Endothelial cell of umbilical vein (primary cell): ENCODE measurements at places on chromosomes 3 and 15. TPM values are rescaled to one million over a fixed set of nuclear protein-coding genes. Genes with fewer than 3 reads are reported as not detected.

- DNase-seq = no peak
These were observed 2.7 kb upstream of the ADPGK start for GRCh38 chr15:72786242-72786641.

DNA sequence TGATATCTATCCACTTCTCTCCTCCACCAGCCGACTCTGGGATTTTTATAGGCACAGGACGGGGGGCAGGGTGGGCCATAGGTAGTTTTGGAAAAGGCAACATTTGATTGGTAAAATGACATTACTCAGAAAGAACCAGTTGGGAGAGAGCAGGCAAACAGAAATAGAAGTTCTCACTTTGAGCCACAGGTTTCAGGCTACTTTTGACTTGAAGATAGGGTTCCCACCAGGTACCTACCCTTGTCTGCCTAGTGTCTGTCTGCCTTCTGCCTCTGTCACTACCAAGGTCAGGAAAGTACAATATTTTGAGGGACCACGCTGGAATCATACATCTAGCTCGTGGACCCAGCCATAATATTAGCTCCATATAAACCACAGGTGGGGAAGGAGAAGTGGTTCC is 412.9 kb upstream of the GRM7 start:
- peak; percentile 1 for DNase-seq

- DNase-seq = no peak
These were observed 41.9 kb downstream of the KY start for GRCh38 chr3:134608771-134609435.

- DNase-seq = no peak
These were observed 90.2 kb upstream of the PRR20G start for GRCh38 chr3:127377801-127378655.

DNA sequence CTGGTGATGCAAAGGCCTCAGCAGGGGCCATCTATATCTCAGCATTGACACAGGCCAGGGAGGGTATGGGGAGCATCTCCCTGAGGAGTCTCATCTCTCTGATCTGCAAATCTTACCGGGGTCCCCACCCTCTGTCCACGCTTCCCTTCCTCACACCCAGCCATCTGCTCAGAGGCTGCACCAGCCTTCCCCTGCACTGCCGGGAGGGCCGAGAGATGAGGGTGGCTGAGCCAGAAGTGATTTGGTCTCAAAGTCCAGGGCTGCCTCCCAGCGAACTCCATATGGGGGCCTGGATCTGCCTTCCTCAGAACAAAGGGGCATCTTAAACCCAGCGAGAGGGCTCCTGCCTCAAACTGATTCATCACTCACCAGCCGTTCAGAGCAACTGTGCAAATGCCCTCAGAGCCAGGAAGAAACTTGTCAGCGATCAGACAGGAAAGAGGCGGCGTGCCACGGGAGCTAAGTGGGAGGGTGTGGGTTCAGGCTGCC is 4.6 kb downstream of the IGDCC3 start:
- no peak for DNase-seq

DNA sequence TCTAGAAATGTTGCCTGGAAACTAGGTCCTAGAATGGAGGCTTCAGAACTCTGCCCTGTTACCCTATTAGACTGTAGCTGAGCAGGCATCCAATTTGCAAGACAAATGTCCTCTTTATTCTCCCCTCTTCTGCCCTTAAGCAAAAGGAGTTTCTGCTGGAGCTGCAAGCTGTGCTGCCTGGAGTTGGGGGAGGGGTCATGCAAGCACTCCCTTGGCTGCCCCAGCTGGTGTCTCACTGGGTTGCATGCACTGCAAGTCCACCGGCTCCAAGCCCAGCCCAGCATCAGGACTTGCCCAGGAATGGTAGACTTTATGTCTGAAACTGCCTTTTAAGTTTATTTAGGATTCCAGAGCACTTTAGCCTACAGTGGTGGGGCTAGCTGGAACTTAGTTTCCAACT is 15.7 kb upstream of the RBP2 start:
- DNase-seq = no peak

DNA sequence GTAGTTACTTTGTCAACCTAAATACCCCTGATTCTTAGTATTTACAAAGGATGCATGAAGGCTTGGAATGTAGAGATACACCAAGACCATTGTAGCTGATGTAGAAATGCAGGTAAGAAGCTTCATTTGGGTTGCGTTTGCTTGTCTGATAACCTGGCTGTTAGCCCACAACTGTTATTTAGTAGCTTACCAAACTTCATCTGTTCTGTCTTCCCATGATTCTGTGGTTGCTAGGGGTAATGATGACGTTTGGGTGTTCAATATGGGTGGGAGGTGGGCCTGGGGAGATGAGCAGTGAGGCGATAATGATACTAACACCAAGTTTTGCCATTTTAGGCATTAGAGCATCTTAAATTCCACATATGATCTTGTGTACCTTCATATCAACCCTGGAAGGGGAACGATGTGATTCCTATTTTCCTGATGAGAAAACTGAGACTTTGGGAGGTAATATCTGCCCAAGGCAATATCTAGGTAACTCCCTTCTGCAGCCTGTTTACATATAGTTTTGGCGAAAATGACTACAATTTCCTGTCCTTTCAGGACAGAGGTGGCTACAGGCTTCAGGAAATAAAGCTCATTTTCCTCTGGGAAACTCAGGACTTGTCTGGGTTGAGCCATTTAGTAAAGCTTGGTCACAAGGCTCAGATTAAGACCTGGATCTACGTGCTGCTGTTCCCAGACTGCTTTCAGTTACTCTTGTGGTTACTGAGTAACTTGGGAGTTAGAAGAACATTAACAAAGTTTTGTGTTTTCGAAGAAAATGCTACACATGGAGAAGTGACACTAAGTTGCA is 26.8 kb downstream of the FNDC3B start:
- peak; percentile 85 for DNase-seq

DNA sequence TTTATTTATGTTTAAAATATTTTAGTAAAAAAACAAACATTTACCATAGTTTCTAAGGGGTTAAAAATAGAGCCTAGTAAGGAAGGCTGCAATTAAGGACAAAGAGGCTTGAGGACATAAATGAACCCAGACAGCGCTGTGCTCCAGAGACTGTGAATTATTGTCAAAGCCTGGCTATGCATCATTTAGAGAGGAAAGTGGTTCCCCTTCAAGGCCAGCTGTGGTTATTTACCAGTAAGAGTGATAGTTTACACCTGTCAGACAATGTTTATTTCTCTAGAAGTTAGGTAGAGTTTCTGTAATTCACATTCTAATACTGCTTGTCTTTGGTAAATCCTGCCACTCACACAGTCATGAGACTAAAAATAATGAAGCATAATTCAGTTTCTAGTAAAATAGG is 32.4 kb upstream of the PIK3R4 start:
- DNase-seq = no peak

GRCh38 chr15:60511351-60512031 is 32.5 kb upstream of the ICE2 start:
- DNase-seq = no peak

The TGM4 gene
- 0.11 and 0.16 TPM in 2 replicates for polyA plus RNA-seq

- no peak for DNase-seq
These were observed 1121.2 kb downstream of the SI start for GRCh38 chr3:163957072-163957471.

DNA sequence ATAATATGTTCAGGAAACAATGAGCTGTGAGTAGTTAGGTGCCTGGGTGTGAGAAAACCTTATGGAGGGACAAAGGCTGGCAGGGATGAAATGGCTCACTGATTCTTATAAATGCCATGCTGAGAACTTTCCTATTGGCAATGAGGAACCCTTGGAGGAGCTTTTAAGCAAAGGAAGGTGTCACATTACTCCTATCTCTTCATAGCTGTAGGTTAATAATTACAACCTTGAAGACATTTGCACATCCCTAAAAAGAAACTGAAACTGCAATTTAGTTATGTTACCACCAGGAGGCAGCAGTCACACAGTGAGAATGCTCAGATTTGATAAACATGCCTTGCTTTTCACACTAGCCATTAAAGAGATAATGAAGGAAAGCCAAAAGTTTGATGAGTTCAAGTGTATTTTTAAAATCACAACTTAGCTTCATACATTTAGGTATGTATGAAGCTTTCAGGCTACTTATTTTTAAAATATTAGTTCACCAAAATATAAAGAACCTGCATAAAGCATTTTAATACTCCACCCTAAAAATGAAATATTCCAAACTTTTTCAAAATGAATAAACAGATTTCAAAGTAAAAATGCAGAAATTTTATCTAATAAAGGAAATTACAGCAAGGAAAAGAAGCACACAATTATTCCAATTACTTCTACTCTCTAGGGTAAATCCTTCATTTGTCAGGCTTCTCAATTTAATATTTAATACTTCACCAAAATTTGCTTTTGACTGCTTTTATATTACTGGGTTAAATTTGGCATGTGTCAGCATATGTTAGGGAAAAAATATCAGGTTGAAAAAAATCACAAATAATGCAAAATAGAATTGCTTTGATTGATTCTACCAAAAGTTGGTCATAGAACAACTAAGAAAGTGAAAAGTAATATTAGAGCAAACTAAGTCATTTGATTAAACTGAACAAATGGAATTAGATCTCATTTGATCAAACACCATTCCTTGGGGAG is 136.9 kb upstream of the SLC2A2 start:
- no peak for DNase-seq

- no peak for DNase-seq
These were observed 190.3 kb downstream of the OPA1 start for GRCh38 chr3:193783166-193783896.

DNA sequence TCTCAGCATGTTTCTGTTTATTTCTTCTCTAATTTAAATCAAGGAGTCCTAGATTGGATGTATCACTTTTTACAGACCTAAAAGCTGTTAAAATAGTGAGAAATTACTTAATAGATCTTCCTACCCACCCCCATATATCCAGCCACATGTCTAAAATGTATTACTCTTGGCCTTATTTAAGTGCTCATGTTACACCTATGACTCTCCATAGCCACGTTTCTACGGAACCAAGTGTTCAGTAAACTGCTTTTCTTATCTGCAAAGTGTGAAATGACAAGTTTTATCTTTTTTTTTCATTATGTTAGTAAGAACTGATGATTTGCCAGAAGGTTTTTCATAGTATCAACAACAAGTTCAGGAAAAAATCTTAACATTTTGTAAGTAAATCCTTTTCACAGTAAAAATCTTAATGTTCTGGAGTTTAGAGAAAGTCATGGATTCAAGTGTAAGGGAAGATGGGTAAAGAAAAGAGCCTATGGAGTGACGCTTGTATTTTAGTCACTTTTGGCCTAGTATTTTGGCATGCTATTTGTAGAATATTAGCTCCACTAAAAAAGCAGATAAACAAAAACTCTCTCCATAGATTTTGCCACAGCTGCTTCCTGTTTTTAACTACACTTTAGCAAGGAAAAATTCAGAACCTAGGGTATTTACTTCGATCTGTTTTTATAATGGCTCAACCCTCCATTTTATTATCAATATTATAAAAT is 41.2 kb upstream of the IGSF10 start:
- peak; percentile 4 for DNase-seq

- DNase-seq = peak; percentile 11
These were observed 3.9 kb upstream of the HEG1 start for GRCh38 chr3:125059488-125060245.

- DNase-seq = no peak
These were observed 193.0 kb upstream of the GOLIM4 start for GRCh38 chr3:168288511-168289401.

DNA sequence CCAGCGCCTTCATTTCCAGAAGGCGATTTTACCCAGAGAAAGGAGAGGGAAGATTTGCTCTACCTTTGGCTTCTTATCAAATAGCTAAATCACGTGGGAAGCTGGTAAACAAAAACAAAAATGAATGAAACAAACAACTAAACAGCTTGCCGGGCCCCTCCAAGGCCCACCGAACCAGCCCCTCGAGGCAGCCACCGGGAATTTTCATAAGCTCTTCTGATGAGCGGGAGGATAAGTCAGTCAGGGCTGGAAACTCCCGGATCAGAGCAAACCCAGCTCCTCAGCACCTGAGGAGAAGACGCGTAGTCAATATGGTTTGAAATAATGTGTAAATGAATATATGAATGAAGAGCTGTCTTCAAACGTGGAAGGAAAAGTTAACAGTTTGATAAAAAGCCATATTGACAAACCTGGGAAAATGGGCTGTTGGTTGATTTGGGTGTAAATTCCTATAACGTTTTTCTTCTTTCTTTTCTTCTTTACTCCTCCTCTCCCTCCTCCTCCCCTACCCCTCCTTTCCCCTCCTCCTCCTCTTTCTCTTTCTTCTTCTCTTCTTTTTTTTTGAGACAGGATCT is 10.7 kb downstream of the RPLP1 start:
- no peak for DNase-seq

- DNase-seq = no peak
These were observed 68.2 kb downstream of the HMCES start for GRCh38 chr3:129346695-129347457.

GRCh38 chr15:77162872-77163633 is 92.1 kb upstream of the TSPAN3 start:
- no peak for DNase-seq

The ASB14 gene
- polyA plus RNA-seq = 0.01 TPM in 1 of 2 replicates, not detected in the other
